IMR-90 (cell line): ENCODE measurements at places on chromosomes 11 and 22.

GRCh38 chr11:61125310-61125684 lies 23.0 kb downstream of the CD5 start:
- no peak for DNase-seq

GRCh38 chr11:9004183-9004926 lies 554 bp upstream of the NRIP3 start:
- no peak for DNase-seq

DNA sequence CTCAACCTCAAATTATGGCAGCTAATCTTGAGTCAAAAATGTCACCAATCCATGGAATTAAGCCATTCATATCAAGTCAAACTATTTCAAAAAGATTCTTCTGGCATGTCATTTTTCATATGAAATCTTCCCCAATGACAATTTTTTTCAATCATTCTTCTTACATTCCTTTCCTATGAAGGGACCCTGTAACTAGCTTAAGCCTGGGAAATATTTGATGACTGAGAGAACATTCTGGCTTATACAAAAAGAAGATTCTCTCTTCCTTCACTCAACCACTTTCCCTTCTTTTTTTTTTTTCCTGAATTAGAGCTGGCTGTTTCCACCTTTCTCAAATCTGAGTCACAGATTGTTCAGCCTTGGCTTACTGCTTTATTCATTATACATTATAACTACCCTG lies 903.7 kb downstream of the FAM181B start:
- DNase-seq: no peak

- DNase-seq: peak; percentile 97
These were observed 37.6 kb upstream of the THY1 start for GRCh38 chr11:119460582-119460981.

GRCh38 chr11:62544581-62545436 lies 1.8 kb downstream of the AHNAK start:
- DNase-seq: no peak

GRCh38 chr11:124930799-124931198 lies 5.0 kb downstream of the HEPACAM start:
- no peak for DNase-seq

- no peak for DNase-seq
These were observed 56.8 kb downstream of the CD6 start for GRCh38 chr11:61028135-61028729.

DNA sequence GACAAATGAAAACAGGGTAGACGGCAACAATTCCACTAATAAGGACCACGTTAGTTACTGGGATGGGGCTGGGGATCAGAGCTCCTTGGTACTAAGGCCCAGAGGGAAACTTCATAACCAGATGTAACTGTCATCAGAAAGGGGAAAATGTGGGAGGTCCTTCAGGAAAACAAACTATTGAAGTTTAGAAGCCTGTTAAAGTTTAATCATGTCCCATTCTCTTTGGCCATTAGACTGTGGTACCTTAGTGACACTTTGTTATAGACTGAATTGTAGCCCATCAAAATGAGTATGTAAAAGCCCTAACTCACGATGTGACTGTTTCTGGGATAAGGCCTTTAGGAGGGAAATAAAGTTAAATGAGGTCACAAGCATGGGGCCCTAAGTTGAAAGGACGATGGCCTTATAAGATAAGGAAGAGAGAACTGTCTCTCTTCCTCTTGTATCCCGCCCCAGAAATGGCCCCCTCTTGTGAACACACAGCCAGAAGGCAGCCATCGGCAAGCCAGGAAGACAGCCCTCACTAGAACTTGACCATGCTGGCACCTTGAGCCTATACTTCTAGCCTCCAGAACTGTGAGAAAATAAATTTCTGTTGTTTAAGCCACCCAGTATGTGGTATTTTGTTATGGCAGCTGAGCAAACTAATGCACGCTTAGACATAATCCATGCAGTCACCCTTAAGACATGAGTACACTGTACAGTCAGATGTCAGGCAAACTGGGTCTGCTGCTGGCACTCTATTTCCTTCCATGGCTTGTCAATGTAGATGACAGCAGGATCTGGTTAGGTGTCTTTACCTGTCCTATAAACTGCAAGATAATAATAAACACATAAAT lies 26.9 kb upstream of the USP47 start:
- no peak for DNase-seq

DNA sequence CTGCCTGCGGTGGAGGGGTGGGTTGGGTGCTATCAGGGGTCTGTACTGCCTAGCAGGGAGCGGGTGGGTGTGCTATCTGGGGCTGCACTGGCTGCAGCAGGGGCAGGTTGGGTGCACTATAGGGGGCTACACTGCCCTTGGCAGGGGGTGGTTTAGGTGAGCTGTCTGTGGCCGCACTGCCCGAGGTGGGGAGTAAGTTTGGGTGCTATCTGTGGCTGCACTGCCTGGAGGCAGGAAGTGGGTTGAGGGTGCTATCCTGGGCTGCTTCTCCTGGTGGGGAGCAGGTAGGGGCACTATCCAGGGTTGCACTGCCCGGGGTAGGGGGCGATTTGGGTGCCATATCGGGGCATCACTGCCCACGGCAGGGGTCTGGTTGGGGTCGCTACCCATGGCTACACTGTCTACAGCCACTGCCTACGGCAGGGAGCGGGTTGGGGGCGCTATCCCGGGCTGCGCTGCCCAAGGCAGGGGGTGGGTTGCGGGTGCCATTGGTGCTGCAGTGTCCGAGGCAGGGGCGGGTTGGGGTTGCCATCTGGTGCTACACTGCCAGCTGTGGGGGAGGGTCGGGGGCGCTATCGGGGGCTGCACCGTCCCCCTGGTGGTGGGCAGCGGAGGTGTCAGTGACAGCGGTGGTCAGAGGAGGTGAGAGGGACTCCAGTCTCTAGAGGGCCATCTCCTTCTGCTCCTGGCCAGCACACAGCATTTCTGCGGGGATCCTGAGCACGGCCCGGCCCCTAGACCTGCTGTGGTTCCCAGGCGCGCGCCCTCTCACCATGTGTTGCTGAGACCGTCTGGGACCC lies 1.3 kb upstream of the RFPL2 start:
- DNase-seq: no peak

DNA sequence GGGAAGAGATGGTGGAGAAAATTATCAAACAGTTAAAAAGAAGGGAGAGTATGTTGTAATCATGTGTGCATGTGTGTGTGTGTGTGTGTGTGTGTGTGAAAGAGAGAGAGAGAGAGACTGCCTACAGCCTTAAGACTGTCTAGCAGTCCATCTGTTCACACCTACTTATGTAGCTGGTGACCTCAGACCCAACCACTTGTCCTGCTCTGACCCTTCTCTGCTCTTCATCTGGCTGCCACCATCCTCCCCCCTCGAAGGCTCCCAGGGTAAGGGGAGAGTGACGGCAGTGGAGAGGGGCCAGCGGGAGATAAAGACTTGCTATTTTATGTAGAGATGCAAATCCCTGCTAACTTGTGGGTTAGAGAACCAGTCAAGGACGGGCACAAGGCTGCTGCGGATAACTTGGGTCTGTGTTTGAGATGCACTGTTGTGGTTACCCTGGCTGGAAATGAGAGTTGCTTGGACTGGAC lies 24.9 kb upstream of the GRAMD1B start:
- no peak for DNase-seq

DNA sequence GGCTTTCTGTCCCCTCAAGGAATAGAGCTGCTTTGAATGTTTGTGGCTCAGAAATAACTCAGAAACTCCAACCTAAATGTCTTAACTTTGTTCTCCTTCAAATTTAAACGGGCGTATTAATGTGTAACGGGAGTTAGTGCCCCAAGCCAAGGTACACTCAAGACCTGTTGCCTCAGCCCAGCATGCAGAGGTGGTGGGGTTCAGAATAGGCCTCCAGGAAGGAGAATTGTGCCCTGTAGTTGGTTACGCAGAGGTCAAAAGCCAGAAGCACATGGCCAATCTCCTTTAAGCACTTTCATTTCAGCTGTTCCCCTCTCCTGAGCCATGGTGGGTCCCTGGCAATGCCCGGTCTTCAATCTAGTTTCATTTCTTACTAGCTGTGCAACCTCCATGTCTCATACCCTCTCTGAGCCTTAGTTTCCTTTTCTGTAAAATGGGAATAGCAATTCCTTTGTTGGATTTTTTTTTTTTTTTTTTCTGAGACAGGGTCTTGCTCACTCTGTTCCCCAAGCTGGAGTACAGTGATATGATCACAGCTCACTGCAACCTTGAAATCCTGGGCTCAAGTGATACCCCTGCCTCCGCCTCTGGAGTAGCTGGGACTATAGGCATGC lies 4.2 kb downstream of the HMOX1 start:
- DNase-seq: no peak

- DNase-seq: peak; percentile 36
These were observed 30.6 kb upstream of the DRD2 start for GRCh38 chr11:113505541-113506375.

GRCh38 chr11:126587541-126587940 lies 232.1 kb downstream of the ST3GAL4 start:
- no peak for DNase-seq

- no peak for DNase-seq
These were observed 97.9 kb upstream of the RRM1 start for GRCh38 chr11:3996651-3997050.

- no peak for DNase-seq
These were observed 23.5 kb downstream of the PITPNB start for GRCh38 chr22:27895600-27895999.

- DNase-seq: no peak
These were observed 948 bp upstream of the MRTFA start for GRCh38 chr22:40637183-40638150.

GRCh38 chr22:35625763-35626432 lies 8.8 kb upstream of the MB start:
- DNase-seq: no peak

- DNase-seq: no peak
These were observed 371.1 kb downstream of the SOX6 start for GRCh38 chr11:15985127-15985859.

- DNase-seq: no peak
These were observed 335.7 kb upstream of the MPPED2 start for GRCh38 chr11:30921811-30922210.

DNA sequence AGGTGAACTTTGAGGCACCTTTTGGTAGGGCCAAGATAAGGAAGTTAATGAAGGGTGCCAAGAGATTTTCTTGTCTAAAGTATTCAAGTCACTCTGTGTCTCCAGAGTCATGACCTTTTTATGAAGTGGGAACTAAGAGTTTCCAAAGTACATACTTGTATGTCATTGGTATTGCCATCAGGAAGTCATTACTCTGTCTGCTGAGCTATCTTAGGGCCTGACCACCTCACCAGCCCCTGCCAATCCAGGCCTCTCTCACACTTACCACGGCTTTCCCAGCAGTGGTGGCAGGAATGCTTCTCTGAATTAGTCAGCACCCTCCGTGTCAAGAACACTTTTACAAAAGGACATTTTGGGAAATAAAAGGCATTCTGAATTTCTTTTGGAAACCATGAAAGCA lies 192.8 kb upstream of the MTNR1B start:
- no peak for DNase-seq

GRCh38 chr11:63931045-63931444 lies 7.8 kb upstream of the NAA40 start:
- DNase-seq: no peak

DNA sequence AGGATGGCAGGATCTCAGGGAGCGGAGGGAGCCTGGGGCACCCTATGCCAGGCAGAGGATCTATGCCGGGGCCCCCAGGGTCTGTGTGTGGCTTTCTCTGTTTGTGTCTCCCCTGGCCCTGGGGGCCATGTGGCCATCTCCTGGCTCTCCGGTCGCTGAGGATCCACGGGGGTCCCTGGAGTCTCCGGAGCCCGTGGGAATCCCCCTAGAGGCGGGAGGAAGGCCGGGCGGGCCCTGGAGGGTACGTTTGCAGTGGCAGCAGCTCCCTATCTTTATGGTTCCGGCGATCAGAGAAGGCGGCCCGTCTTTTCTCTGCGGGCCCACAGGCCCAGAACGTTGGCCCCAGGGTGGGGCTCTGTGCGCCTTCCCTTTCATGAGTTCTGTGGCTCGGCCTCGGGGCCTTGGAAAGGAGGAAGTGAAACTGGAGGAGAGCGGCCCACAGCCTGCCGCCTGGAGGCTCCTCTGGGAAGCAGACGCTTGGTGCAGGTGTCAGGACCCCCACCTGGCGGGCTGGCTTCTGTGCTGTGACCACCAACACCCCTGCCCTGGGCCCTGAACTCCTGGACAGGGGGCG lies 82.1 kb downstream of the KCNQ1 start:
- no peak for DNase-seq
